Karpas-422 (cell line): ENCODE measurements at places on chromosomes 11 and 22.

DNA sequence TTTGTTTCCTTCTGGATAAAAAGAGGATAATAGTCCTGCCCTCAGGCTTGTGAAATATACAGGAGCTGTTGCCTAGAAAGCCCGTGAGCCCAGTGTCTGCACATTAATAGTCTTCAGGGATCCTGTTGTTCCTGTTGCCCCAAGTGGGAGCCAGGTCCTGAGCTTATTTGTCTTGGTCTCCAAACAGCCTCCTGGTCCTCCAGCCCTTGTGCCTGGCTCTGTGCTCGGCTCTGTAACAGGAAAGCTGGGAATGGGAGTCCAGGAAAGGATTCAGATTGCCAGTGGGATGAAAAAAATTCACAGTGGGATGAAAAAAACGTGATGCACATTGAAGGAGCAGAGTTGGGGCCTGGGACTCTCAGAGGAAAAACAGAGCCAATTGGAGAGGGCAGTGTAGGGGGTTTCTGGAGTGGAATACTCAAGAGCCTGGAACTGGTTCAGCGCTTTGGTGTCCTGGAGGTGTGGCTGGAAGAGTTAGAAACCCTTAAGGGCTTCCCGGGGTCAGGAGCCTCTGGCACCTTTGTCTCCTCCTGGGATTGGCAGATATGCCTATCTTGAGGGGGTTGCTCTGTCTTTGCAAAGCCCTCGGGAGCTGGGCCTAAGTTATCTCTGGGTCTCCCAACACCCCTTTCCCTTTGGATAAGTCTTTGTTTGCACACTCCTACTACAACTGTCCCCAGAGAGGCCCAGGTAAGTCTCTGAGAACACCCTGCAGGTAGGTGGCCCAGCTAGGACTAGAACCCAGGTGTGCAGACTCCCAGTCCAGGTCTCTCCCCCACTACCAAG, 2.3 kb upstream of the INPPL1 start:
- DNase-seq = no peak

DNA sequence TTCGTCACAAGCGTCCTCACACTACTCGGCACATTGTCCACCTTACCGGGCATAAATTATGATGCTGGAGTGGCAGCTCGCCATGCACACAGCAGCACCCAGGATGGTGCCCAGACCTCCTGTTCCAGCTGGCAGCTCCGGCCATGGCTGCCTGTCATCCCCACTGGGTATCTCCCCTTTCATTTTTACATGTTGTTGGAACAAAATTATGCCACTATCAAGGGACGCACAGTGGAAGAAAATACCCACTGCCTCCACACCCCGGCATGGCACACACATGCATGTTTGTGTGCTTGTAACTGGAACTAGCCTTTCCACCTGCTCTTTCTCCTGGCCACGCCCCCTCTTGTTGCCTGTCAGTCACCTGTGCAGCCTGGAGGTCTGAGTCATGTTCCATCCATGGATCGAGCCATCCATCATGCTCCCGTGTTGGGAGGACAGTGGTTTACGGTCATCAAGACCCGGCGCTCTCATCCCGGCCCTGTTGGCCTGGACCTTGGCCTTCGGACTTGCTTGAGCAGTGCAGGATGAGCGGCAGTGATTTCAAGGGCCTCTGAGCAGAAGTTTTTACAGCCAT, 1069.6 kb downstream of the BRD1 start:
- DNase-seq = no peak

GRCh38 chr11:78099666-78100065, 20.0 kb upstream of the NDUFC2 start:
- no peak for DNase-seq

- no peak for DNase-seq
These were observed 831.6 kb downstream of the KCNA4 start for GRCh38 chr11:29184939-29185890.

GRCh38 chr11:118606844-118607228, 579 bp upstream of the PHLDB1 start:
- no peak for DNase-seq

- DNase-seq = no peak
These were observed 120.3 kb upstream of the ZC3H12C start for GRCh38 chr11:109972939-109973338.

DNA sequence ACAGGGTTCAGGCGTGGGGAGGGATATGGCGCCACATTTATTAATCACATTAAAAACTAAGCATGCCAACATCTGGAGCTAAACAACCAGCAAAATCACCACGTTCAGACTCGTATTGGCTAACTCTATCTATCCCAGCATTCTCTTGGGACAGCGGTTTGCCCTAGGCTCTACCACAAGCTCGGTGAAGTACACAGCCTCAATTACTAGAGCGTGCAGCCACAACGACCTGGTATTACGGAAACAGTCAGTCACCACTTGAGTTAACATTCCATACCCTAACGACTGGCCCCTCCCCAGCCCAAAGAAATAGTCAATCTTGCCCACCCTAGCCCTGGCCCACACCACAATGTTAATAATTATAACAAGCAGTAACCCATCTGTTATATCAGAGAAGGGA, 32.1 kb downstream of the APOL5 start:
- DNase-seq = peak; percentile 94

DNA sequence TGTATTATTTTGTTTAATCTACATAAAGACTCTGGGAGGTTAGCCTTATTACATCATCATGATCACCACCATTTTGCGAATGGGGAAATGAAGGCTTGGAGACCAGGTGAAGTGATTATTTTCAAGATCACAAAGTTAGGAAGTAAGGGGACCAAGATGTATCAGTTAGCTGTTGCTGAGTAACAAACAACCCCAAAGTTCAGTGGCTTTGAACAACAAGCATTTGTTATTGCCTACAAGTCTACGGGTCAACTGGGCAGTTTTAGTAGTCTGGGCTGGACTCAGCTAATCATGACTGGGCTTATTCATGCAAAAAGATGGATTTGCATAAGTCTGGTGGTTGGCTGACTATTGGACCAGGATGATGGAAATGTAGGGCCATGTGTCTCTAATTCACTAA, 389.2 kb downstream of the MIAT start:
- no peak for DNase-seq

- no peak for DNase-seq
These were observed 28.4 kb upstream of the RAB38 start for GRCh38 chr11:88203604-88204003.

DNA sequence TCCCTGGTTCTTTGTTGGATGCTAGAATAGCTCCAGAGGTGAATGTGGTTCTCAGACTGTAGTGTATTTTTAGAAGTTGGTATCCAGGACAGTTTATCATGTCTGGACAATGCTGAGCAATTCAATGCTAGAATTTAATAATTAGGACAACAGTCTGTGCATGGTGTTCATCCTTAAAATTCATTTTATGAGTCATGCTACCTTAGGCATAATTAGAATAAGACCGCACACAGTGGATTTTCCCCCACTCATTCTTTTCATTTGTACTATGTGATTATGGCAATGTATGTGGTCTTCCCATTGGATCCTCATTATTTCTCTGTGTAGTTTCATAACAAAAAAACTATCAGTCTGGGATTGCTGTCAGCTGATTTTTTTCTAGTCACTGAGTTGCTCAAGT, 196.7 kb downstream of the ARHGAP42 start:
- DNase-seq = no peak

GRCh38 chr11:64641596-64642417, 50.8 kb downstream of the SLC22A12 start:
- no peak for DNase-seq

GRCh38 chr11:103850419-103851165, 185.8 kb upstream of the DDI1 start:
- DNase-seq = no peak

DNA sequence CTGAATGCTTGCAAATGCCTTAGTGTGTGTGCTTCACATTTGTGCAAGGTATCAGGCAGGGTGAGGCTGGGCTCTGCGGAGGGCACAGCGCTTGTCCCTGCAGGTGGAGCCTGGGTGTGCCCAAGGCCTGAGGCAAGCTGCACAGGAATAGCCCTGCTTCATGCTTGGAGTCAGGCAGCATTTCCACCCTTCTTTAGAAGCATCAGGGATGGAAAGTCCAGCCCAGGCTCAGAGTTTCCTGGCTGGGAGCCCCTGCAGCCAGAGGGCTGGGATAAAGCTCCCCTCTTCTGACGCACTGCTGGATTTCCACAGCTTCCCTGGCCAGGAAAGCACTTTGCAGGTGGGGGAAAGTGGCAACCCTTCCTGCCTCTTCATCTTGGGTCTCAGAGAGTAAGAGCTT, 63.4 kb downstream of the GALNT18 start:
- no peak for DNase-seq

- peak; percentile 94 for DNase-seq
These were observed at the start of gene ZNF215 for GRCh38 chr11:6926208-6927029. Gene ZNF215, plus strand, starts transcription at chr11:6926426. Its CDS starts 5,847 bp downstream, at chr11:6932273.
